ENCODE measurements at places on chromosomes 12 and 14.

- DNase-seq: no peak
Observed at GRCh38 chr14:52663850-52664249, 31.5 kb downstream of the ERO1A start.

- no peak for DNase-seq
Observed at GRCh38 chr14:63647696-63648410, 6.2 kb upstream of the WDR89 start.

- DNase-seq: peak; percentile 10
Observed at GRCh38 chr12:22529281-22530060, 14.9 kb downstream of the C2CD5 start.

GRCh38 chr12:29241821-29242591, 92.9 kb downstream of the FAR2 start:
- DNase-seq: no peak

DNA sequence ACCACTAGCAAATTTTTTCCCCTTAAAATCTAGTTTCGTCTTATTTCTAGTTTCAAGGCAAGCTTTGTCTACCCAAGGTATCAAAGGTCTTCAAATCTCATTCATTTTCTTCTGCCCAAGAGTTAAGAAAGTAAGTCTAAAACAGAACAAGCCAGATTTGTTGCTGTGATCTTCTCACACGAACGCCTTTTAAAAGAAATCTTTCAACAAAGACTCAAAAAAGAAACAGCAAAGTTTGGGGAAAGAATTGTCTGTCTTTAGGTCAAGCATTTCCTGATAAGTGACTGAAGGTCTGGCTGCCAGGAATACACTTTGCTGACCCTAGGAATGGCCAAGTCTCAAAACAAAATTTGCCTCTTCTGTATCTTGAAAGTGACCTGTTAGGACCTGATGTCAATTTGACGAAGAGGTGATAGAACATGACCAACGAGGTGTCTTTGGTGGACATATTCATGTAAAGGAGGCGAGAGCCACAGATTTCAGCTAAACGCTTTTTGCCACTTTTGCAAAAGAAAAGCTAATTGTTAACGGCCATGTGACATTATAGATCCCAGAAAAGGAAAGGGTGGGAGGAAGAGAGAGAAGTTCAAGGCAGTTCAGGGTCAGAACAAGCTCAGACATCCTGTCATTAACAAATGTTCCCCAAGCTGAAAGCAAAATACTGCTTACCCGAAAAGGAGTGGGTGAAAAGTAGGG, 1.7 kb downstream of the CDK17 start:
- DNase-seq: no peak

- no peak for DNase-seq
Observed at GRCh38 chr12:14654842-14655241, 41.6 kb downstream of the GUCY2C start.

- DNase-seq: no peak
Observed at GRCh38 chr14:55867719-55868118, 250.5 kb upstream of the PELI2 start.

- DNase-seq: no peak
Observed at GRCh38 chr12:98893126-98893674, 248.1 kb downstream of the APAF1 start.

DNA sequence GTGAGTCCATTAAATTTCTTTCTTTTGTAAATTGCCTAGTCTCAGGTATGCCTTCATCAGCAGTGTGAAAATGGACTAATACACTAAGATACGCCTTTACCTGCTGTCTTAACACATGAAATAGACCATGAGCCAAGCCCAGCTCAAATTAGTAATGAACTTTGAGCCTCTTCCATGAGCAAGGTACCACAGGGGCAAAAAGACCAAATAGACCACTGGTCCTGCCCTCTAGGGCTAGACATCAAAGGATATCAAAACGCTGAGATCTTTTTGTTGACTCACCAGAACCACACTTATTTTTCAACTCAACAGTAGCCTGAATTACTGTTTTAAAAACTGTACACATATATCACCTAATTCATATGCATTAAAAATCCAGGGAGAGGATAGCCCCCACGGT, 137.5 kb upstream of the NOS1 start:
- no peak for DNase-seq

DNA sequence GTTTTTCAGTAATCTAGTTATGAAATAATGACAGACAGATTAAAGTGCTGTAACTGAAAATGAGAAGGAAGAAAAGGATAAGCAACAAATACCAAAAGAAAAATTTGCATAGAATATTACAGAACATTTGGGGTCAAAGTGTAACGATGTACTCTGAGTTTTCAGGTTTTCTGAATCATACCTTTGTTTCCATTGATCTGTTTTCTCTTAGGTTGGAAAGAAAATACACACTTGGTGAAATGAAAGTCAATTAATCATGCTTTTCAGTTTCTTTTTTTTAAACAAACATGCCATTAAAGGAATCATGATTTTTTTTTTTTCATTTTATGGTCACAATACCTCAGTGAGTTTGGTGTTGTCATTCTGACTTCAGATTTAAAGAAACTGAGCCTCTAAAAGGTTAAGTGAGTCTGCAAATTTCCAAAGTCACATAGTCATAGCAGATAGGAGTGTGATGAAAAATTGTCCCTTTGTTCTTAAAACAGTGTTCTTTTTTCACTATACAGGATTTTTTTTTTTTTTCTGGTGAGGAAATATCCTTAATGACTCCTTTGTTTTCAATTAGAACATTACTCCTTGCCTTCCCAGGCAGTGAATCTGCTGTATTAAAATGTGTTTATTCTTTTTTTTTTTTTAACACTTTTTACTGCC, 35.9 kb upstream of the PZP start:
- DNase-seq: no peak

- DNase-seq: peak; percentile 75
Observed at GRCh38 chr12:128783129-128783574, 40.6 kb downstream of the SLC15A4 start.

GRCh38 chr12:119807380-119807779, 69.7 kb downstream of the CIT start:
- no peak for DNase-seq

- DNase-seq: no peak
Observed at GRCh38 chr12:96882862-96883261, 24.2 kb upstream of the NEDD1 start.

DNA sequence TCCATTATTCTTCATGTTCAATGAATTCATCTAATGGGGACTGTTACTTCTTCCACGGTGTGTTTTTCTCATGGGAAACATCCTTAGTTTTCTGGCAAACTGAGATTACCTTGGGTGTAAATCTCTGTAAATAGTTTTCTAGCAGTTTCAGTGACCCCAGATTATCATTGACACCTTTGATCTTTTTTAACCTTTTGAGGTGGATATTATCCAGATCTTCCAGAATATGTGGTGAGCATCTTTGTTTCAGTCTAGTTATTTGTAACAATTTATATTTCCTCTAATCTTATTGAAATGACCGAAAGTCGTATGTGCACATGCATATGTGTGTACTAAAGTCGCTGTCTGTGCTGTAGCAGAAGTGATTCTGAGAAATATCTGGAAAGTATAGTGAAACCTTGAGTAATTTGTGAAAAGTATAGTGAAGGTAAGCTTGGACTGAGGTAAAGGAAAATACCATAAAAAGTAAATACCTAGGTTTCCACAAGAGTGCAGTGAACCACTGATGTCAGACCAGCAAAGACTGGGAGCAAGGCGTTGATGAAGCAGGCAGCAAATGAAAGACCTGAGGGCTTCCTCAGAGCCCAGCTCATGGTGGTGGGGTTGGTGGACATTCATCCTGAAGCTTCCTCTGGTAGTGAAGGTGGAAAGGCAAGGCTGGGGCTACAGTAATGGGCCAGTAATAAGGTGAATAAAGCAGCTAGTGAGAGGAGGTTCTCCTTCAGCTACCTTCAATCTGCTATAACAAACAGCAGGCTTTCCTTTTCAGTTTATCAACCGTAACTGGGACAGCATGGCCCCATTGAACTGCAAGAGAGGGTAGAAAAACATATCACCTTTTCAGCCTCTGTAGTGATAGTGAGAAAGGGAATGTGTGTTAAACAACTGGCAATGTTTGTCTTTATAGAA, 480.2 kb upstream of the FBXO33 start:
- no peak for DNase-seq

GRCh38 chr12:47097276-47097896, 17.6 kb upstream of the AMIGO2 start:
- peak; percentile 17 for DNase-seq

DNA sequence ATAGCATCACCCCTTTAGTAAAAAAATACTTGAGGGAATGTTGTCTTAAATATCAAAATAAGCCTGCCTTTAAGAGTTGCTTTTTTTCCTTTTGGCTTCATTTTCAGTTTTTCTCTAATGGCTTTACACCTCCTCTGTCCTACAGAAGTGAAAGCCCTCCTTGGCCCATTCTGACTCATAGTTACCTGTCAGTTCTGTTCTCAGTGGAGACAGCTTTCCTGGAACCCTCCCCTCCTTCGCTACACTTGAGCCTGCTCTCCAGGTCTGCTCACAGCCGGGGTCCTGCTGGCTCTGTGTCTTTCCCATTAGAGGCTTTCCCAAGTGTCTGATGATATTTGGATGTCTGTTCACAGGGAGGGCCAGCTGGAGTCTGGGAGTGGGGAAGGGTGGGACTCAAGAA, 84.0 kb downstream of the PELI2 start:
- no peak for DNase-seq

DNA sequence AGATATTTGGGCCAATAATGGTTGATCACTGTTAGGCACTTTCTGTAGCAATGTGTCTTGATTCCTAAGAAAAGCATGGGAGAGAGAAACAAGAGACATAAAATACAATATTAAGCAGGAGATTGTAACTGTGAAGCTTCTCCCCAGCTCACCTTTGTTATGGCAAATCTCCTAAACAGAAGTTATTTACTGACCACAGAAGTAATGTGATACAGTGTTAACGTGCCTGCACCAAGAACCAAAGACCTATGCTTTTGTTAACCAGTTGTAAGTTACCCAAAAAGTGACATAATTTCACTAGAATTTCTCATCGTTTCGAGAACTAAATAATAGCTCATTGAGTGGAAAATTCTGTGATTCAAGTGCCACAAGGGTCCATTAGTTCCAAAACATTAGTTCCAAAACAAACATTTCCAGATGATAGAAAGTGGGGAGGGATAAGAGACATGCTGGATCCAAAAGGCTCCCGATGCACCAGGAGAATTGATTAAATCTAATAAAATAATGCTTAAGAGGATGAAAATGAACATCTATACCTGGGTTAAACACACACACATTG, 14.3 kb downstream of the RERG start:
- DNase-seq: no peak

GRCh38 chr14:77023001-77023996, 5.2 kb downstream of the IRF2BPL start:
- DNase-seq: no peak

DNA sequence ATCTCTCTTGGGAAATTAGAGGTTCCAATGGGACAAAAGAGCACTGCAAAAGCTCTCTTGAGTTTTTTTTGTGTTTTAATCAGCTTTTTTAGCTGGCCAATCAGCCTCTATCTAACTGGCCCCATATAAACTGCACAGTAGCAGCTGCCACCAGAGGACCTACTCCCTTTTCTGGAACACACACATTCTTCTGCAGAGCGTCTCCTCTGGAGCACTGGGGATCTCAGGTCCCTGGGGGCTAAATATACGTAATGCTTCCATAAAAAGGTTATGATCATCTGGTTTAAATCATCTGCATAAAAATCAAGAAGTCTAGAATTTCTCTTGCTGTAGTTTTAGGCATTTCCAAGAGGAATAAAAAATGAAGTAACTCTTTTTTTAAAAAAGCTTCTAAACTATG, 32.3 kb downstream of the TSPAN8 start:
- DNase-seq: no peak

GRCh38 chr14:38873941-38874612, 229.0 kb downstream of the SEC23A start:
- no peak for DNase-seq

GRCh38 chr12:10718279-10718821, 4.8 kb downstream of the YBX3 start:
- peak; percentile 21 for DNase-seq

- no peak for DNase-seq
Observed at GRCh38 chr14:101352567-101352966, 208.7 kb upstream of the DIO3 start.

GRCh38 chr14:76954394-76955190, 73.9 kb downstream of the IRF2BPL start:
- DNase-seq: no peak

GRCh38 chr14:73422515-73422914, 35.8 kb downstream of the NUMB start:
- no peak for DNase-seq

GRCh38 chr14:51139121-51139681, 44.3 kb upstream of the TRIM9 start:
- DNase-seq: no peak

DNA sequence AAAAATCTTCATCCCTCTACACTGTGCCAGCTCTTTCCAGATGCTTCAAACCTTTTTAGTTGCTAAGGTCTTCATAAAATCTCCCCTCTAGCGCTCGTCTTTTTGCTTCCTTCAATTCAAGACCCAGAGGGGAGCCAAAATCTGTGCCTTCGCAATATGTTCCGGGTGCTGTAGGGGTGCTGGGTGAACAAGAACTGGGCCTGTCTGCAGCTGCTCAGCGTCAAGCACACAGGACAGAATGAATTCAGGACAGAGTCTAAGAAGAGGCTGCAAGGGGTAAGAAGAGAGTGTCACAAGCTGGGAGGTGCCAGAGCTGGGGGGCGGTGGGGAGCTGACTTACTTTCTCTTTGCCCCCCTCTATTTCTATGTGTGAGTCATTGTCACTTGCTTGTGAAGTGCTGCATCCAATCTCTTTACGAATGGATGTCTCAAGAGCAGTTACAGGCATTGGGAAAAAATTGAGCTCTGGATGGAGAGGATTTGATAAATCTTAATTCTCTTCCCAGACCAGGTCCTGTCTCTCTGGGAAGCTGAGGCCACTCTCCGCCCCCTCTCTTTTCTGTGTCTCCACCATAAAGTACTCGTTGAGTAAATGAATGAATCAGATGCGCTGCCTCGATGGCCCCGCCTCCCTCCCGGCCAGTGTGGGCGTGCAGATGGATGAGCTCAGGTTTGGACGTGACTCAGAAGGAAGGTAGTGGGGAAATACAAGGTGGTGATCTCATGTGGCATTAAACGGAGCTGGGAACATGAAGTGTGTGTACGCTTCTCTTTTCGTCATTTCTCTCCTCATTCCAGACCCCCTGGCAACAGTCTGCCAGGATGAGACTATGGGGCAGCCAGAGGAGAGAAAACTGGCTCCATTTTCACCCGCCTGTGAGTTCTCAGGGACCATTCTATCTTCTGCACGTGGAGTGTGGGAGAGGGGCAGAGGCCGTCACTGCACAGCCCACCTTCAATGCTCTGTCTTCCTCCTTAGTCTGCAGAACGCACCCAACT, 91.3 kb downstream of the TSPAN9 start:
- peak; percentile 92 for DNase-seq

DNA sequence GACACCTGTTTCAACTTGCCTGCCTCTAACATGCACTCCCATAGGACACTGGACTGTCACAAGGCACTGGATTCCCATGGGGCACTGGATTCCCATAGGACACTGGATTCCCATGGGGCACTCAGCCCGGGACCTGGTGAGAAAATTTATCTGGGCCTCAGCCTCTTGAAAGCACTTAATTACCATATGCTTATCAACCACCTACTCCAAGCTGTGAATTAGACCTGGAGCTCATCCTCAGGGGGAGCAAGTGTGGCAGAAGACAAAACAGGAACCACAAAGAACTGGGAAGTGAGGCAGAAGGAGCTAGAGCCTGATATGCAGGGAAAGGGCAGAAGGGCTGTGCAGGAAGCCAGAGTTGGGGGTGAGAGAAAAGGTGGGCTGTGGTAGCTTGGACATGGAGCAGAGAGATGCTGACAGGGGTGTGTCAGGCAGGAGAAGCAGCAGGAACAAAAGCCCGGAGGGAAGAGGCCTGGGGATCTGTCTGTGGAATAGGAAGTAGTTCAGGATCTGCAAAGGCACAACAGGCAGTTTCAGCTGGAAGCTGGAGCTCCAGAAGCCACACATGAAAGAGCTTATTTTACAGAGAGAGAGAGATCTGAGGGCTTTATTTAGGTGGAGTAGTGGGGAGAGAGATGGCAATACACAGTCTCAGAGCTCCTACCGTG, 3.1 kb downstream of the KRT82 start:
- DNase-seq: no peak
